ENCODE measurements at places on chromosomes 6 and 20.

GRCh38 chr6:157019733-157020132 lies 242.6 kb downstream of the ARID1B start:
- DNase-seq, result no peak

GRCh38 chr6:21327326-21328112 lies 266.0 kb upstream of the SOX4 start:
- no peak for DNase-seq

DNA sequence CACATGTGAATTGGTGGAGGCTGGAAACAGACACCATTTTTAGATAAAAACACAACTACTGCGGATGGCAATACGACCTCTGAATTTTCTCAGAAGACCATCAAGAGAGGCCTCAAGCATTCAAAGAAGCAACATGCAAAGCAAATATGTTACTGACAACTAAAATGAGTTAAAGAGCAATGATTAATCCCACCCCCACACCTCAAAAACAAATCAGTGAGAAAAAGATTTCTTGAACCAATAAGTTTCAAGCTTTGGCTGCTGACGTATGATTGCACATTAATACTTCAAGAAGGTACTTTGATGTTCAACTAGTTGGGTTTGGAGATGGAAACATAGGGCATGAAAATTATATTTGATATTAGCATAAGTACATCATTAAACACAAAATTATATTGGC lies 982 bp downstream of the MMUT start:
- DNase-seq, result no peak

DNA sequence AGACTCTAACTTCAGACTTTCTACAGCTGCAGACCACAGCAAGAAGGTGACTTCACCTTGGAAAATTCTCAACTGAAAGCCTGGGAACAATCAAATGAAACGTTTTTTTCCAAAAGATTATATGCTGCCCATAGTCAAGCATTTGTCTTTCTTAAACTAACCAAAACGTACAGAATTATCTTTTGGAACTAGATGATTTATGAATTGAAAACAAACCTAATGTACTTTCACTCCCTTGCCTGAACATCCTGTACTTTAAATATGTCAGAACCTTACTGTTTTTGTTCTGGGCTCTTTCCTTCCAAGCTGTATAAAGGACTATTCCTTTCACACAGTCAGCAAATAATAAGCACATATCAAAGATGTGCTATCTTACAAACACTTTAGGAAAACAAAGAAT lies 62.4 kb upstream of the TNFAIP3 start:
- DNase-seq, result no peak

GRCh38 chr6:31467151-31467550 lies 30.8 kb upstream of the MICB start:
- peak; percentile 66 for DNase-seq

DNA sequence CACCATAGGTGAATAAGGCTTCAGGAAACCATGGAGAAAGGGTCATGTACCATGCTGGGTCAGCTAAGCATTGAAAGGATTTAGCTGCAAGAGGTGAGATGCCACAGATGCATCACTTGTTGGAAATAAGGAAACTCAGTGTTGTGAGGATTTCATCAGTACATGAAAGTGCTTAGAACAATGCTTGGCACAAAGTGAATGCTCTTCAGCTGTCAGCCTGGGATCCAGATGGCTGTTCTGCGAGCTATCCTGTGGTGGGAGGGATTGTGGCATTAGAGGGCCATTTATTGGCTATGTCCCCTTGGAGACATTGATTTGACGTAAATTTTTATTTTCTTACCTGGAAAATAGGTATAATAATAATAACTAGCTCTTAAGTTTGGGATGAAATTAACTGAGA lies 53.0 kb downstream of the ELOVL2 start:
- no peak for DNase-seq

GRCh38 chr6:76472858-76473257 lies 400.4 kb upstream of the IMPG1 start:
- no peak for DNase-seq

DNA sequence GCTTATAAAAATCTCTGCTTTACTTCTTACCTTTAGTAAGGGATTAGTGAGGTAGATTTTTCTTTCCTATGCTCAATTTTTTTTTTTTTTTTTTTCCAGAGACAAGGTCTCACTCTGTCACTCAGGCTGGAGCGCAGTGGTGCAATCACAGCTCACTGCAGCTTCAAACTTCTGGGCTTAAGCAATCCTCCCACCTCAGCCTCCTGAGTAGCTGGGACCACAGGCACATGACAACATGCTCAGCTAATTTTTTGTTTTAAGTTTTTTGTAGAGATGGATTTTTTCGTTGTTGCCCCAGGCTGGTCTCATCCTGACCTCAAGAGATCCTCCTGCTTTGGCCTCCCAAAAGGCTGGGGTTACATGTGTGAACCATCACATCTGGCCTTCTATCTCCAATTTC lies 58.9 kb upstream of the RREB1 start:
- DNase-seq, result no peak

Measured in osteocyte (in vitro differentiated cells).